MG63 (cell line): ENCODE measurements at places on chromosomes 13 and 19. TPM values are rescaled to one million over a fixed set of nuclear protein-coding genes. Genes with fewer than 3 reads are reported as not detected.

DNA sequence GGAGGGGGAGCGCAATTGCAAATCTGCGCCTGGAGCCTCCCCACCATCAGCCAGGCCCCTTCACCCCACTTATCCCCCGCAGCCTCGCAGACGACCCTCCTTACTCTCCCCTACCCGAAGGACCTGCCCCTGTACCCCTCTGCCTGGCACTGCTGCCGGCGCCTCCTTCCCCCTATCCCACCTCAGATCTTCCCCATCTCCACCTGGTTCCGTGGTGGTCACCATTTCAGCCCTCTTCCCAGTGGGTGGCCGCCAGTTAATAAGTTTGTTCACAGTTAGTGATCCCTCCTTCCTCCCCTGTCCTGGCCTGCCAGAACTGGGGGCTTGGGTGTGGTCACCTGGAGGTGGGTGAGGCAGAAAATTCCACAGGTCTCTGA, 397 bp downstream of the SLC44A2 start:
- no peak for DNase-seq

- DNase-seq = no peak
Observed at GRCh38 chr13:26025196-26025595, 26.6 kb downstream of the SHISA2 start.

EVI5L gene
- 21.4 and 31.0 TPM in 2 replicates for total RNA-seq

HSD17B14 gene
- total RNA-seq = not detected in 2 replicates

- DNase-seq = no peak
Observed at GRCh38 chr19:45591004-45591637, 6.5 kb upstream of the OPA3 start.

GIPR gene
- not detected in 2 replicates for total RNA-seq

DNA sequence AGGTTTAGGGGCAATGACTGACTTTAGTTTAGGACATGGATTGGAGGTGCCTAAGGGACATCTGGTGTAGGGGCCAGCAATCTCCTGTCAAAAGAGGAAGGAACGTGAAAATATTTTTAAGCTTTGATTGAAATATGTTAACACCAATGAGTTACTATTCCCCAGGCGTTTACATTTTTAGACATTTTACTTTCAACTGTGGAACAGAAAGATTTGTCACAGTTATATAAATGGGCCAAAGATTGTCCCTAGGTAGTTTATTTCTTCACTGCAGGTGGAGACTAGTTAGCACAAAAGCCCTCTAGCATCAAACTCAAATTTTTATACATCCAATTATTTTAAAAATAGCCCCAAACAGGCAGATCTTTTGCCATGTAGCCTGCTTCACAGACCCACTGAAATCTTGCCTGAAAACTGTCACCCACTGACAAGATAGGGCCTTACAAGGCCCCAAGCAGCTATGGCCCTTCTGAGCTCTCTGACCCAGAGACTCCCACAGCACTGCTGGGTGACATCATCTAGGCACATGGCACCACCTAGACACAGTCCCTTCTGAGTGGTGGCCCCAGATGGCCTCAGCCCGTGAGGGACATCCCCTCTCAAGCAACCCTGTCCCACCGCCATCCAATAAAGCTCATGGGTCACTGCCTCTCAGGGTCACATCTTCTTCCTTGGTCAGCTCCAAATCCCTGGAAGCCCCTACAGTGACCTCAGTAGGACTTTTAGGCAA, 64.8 kb upstream of the DOCK9 start:
- DNase-seq = no peak

GRCh38 chr13:71242201-71242600, 624.8 kb downstream of the DACH1 start:
- no peak for DNase-seq

- DNase-seq = no peak
Observed at GRCh38 chr13:73738626-73739025, 395.6 kb downstream of the KLF12 start.

DNA sequence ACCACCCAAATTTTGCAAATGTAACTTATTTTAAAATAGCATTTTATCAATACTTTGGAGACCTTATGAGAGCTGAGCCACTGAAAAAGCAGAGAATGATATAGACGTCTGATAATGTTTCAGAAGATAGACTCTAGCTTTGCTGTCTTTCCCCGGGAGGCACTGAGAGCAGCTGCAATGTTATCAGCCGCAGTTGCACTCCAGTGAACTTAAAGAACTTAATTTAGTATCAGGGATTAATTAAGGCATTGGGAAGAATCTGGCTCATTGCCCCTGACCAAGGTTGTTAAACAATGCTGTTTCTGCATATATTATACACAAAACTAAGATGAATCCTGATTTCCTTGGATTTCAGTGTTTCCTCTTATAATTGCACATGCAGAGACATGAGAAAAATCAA, 75.7 kb upstream of the SGCG start:
- DNase-seq = no peak

DNA sequence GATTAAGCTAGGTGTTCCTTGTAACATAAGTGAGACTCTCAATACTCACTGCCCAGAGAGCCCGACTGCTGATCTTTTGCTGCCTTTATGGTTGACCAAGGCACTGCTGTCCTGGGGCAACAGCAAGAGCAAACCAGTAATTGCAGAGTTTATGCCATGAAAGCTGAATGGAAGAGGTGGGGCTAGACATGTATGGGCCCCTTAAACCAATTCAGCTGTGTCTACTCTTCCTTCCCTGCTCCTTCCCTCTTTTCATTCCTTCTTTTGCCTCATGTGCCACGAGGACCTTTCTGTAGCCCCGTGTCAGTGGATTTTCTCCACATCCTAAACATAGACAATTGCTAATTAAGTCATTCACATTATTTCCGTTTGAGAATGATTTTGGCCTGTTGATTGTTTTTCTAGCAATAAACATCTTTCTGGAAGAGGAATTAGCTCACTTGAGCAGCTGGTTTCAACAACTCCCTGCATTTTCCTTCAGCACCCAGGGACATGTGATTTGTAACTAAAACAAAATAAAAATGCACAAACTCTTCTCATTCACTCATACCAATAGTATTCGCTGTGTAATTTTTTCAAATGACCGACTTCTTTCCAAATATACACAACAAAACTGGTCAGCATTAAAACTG, 40.5 kb downstream of the RAP2A start:
- DNase-seq = no peak

GRCh38 chr19:489418-490196, 6.7 kb upstream of the MADCAM1 start:
- peak; percentile 38 for DNase-seq

DNA sequence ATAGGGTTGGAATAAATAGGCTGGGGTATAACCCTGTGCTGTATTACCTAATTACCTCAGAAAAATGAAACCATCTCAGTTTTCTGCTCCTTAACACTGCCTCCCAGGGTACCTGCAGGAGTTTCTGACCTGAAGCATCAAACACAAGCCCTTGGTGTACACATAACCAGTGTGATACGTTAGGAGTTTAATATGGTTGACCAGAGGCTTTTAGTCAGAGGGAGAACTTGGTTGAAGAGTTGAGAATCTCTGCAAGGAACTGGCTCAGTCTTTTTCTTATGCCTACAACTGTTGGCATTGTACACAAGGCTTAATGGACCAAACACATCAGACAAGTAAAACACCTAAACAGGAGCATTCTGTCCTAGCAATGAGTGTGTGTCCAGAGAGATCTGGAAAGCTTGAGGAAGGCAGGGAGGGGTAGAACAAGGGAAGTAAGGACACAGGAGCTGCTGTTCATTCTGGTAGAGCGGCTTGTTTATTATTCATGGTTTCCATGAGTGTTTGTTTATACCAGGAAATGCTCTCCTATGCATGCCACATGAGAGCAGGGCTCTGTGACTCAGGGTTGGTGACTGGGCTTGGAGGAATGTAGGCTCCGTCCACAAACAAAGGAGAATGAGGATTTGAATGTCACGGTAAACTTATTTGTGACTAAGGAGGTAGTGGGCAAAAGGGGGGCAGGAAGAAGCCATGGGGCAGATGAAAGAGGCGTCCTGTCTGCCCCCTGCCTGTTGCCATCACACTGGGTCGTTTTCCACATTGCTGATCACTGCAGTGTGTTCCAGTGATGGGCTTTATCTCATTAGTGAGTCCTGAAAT, 11.9 kb upstream of the SPATA13 start:
- peak; percentile 95 for DNase-seq

- no peak for DNase-seq
Observed at GRCh38 chr13:97438856-97439595, 5.1 kb downstream of the RAP2A start.

ATP4A gene
- not detected in 2 replicates for total RNA-seq

COL4A2 gene
- 50.0 and 85.0 TPM in 2 replicates for total RNA-seq

TINCR gene
- 0.10 and 0.23 TPM in 2 replicates for total RNA-seq

GRCh38 chr13:36736119-36736726, 62.4 kb downstream of the SERTM1 start:
- peak; percentile 17 for DNase-seq

GRCh38 chr13:100602493-100603111, 14.0 kb upstream of the GGACT start:
- DNase-seq = no peak

DNA sequence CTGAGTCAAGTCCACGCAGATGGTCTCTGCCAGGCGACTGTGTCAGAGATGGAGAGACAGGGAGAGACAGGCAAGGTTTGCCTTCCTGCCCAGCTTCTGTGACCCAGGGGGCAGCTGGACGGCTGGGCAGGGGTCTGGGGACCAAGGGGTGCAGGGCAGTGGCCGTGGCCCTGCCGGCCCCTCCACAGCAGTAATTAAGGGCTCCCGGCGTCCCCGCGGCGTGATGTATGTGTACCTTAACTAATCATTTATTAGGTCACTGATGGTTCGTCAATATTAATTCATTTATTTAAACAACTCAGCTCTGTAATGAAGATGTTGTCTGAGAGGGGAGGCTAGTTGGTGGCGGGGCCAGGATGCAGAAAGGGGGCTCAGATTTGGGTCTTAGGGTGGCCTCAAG, 28.6 kb upstream of the TCF3 start:
- DNase-seq = no peak

DNA sequence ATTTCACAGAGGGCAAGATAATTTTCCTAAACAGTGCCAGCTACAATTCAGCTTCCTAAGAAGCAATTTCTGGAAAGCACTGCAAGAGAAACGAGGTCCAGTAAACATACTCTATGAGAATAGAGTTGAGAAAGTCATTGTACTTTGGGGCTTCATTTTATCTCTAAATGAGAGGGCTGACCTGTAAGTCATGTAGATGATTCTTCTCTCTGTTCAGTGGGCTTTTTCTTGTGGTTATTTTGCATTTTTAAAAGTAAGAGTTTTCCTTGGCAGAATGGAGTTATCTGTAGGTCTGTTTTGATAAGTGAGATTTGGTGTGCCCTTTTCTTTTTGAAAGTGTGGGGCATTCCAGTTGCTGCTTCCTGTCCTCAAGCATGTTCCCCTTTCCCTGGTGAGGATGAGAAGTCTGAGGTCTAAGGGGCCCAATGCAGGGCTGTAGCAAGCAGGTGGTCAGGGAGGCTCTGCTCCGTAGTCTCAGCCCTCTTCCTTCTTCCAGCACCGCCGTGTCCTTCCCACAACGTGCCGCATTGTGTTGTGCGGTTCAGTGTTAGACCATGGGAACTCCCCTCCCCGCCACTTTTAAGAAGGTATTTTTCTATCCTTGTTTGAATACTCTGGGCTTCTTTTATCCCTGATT, 86.3 kb downstream of the ARHGEF7 start:
- no peak for DNase-seq

GRCh38 chr13:28750187-28751045, 31.6 kb upstream of the SLC46A3 start:
- peak; percentile 34 for DNase-seq

DBP gene
- 9.3 and 14.5 TPM in 2 replicates for total RNA-seq

DNA sequence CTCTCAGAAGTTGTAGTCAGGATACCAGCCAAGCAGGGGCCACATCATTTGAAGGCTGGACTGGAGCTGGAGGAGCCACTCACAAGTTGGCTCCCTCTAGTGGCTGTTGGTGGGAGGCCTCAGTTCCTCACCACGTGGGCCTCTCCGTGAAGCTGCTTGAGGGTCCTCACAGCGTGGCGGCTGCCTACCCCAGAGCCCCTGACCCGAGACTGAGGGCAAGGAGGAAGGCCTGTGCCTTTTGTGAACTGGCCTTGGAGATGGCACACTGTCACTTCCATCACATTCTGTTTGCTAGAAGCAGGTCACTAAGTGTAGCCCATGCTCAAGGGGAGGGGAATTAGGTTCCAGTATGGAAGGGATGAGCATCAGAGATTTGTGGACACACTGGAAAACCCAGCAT, 14.6 kb downstream of the GNA11 start:
- peak; percentile 30 for DNase-seq

- DNase-seq = no peak
Observed at GRCh38 chr13:108033800-108034707, 181.3 kb downstream of the LIG4 start.

DNA sequence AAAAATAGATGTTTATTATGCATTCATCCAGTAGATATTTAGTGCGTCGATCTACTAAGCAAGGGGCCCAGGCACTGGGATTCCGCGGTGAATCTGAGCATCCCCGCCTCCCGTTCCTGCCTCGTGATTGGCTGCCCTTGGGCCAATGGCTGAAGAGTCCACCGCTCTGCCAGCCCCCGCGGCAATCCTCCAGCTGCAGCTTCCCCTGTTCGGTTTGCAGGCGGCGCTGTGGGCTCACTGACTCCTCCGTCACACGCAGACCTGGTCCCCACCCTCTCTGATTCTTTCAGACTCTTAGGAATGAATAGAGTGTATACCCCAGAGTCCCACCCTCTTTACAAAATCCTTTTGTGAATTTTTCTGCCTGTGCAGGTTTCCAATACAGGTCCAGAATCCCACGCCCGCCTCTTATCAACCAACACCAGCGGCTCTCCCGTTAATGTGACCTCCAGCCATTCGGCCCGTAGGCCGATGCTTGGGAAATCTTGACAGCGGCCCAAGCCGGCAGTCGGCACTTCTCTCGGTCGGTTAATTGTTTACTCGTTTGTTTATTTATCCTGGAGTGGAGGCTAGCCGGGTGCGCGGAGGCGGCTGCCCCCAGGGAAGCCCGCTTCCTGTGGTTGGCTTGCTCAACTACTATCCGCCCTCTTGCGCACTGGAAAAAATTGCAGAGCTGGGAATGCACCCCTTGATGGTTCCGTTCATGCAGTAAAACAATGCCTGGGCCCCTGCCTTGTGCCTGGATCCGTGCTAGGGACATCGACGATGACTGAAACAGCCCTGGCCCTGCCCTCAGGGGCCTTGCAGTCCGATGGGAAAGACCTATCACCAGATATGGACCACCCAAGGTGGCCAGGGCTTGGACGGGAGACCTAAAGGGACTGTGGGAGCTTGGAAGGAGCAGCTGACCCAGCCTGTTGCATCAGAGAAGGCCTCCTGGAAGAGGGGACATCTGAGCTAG, 4.5 kb upstream of the ARHGAP35 start:
- DNase-seq = peak; percentile 99

GRCh38 chr19:43503501-43504425, 783 bp downstream of the PHLDB3 start:
- DNase-seq = peak; percentile 91

GRCh38 chr13:59514316-59514715, 649.4 kb downstream of the DIAPH3 start:
- DNase-seq = no peak

DNA sequence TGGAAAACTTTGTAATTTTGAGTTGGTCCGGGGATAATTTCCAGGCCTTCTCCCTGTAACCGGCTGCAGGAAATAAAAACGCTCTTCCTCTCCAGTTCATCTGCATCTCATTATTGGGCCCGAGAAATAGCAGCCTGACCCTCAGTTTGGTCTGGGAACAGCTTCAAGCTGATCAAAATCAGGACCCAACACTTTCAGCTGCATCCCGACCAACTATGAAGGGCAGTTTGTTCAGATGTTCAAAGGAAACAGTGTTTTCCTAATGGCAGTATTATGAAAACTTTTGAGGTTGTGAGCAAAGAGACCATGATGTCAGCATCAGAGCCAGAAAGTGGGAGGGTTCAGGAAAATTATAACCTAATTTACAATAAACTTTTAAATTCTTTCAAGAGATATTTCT, 35.7 kb downstream of the STK24 start:
- no peak for DNase-seq
